ENCODE measurements at places on chromosomes 13 and 19.

DNA sequence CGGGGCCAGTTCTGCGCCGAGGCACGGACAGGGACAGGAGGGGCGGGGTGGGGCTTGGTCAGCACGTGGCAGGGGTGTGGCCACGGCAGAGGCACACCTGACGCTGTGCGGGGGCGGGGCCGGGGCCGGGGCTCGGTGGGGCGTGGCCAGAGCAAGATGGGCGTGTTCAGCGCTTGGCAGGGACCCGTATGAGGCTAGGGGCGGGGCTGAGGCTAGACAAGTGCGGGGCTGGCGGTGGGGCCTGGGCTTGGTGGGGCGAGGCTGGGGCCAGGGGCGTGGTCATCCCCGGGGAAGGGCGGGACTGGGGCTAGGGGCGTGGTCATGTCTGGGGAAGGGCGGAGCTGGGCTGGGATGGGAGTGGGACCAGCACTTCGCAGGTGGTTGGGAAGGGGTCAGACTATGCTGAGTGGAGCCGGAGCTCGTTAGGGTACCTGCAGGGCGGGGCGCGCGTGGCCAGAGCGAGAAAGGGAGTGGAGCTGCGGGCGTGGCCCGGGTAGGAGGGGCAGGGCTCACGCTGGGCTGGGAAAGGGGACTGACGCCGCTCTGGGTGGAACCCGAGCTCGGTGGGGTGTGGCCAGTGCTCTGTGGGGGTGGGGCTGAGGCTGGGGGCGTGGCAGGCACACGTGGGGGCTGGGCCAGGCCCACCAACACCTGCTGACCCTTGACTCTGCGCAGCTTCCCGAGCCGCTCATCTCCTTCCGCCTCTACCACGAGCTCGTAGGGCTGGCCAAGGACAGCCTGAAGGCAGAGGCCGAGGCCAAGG is 12.8 kb downstream of the POLR2E start:
- DNase-seq = no peak

DNA sequence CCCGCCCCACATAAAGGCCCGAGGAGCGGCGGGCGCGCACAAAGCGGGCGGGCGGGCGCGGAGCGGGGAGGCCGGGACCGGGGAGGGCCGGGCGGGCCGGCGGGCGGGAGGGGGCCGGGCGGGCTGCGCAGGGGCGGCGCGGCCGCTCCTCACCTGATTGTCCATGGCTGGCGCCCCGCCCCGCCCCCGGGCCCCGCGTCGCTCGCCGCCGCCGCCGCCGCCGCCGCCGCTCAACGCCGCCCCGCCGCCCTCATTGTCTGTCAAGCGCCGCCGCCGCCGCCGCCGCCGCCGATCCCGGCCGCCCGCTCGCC is 200 bp downstream of the MLLT1 start:
- no peak for DNase-seq

DNA sequence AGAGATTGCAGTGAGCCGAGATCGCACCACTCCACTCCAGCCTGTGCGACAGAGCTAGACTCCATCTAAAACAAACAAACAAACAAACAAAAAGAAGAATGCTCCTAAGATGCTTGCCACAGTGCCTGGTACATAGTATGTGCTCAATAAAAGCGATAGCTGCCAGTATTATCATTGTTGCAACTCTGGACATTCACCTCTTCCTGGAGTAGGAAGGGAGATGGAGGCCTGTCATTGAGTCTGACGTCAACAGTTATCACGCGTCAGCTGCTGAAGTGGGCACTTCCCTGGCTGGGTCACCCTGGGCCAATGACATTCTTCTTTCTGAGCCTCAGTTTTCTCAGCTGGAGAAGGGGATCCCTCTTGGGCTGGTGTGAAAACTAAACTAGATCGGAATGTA is 4.2 kb upstream of the PLAUR start:
- no peak for DNase-seq

GRCh38 chr13:103291798-103292572 is 225.8 kb upstream of the SLC10A2 start:
- DNase-seq = no peak

- peak; percentile 50 for DNase-seq
Observed at GRCh38 chr19:54418030-54418929, 3.0 kb downstream of the TTYH1 start.

- DNase-seq = no peak
Observed at GRCh38 chr19:38695317-38695683, 47.9 kb downstream of the ACTN4 start.

GRCh38 chr19:31616031-31616430 is 266.8 kb upstream of the TSHZ3 start:
- DNase-seq = no peak

GRCh38 chr19:48670699-48671445 is 1.9 kb downstream of the NTN5 start:
- DNase-seq = no peak

DNA sequence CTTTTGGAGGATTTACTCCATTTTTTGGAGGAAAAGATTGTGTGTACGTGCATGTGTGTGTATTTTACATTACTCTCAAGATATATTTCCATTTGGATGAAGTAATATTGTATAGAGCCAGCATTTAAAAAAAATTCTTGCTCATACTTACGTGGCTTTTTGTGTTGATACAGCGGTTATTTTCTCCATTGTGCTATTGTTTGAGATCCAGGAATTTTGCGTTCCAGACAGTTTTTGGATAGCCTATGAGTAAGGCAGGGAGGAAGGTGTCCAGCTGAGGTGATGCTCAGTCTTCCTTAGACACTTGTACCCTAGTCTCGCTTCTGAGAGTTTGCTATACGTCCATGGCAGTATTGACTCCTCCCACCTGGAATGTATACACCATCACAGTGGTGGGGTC is 92.2 kb upstream of the ARHGEF7 start:
- DNase-seq = no peak

DNA sequence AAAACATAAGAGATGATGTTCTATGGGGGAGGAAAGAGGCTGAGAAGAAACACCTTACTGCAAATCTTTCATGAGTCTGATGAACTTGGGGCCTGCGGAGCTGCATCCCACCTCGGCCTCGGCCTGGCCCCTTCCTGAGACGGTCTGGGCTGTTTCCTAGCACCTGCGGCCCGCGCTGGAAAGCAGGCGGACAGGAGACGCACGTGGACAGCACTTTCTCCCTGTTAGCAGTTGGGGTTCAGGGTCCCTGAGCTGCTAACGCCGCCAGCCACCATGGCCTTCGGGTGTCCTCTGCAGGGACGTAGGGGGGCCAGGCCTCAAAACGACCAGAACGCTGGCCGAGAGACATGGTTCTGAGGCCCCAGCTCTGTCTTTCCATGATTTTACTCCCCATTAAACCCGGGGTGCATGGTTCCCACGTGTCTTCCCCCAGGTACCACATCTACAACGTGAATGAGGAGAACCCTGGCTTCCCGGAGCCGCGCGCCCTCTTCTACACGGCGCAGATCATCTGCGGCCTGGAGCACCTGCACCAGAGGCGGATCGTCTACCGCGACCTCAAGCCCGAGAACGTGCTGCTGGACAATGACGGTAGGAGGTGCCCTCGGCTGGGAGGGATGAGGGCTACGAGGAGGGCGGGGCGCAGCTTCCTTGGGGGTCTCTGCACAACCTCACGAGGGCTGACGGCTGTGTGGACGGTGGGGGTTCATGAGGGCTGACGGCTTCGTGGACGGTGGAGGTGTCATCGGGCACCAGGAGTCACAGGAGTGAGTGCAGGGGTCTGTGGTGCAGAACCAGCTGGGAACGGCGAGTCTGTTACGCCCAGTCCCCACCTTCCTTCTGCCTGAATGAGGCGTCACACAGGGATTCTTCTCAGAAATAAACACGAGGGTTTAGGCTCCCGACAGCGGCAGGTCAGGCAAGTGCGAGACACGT is 4.3 kb downstream of the GRK1 start:
- DNase-seq = no peak

- DNase-seq = no peak
Observed at GRCh38 chr19:41694196-41694595, 6.1 kb upstream of the CEACAM7 start.

GRCh38 chr19:30408734-30409301 is 36.6 kb downstream of the ZNF536 start:
- no peak for DNase-seq

DNA sequence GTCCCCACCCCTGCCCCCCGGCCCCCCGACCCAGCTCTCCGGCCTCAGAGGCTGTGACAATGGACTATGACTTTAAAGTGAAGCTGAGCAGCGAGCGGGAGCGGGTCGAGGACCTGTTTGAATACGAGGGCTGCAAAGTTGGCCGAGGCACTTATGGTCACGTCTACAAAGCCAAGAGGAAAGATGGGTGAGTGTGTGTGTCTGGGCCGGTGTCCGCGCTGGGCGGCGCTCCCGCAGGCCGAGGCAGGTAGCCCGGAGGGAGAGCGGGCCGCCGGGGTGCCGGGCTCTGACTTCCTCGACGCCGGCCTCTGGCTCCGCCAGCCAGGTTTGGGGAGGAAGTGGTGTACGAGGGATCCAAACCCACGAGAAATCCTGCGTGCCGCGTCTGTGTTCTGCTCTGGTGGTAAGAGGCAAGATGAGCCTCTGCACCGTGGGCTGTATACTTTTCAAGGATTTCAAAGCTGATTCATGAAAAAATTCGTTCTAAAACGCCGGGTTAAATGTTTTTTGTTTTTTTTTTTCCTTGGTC is 718 bp downstream of the CDK8 start:
- peak; percentile 61 for DNase-seq

DNA sequence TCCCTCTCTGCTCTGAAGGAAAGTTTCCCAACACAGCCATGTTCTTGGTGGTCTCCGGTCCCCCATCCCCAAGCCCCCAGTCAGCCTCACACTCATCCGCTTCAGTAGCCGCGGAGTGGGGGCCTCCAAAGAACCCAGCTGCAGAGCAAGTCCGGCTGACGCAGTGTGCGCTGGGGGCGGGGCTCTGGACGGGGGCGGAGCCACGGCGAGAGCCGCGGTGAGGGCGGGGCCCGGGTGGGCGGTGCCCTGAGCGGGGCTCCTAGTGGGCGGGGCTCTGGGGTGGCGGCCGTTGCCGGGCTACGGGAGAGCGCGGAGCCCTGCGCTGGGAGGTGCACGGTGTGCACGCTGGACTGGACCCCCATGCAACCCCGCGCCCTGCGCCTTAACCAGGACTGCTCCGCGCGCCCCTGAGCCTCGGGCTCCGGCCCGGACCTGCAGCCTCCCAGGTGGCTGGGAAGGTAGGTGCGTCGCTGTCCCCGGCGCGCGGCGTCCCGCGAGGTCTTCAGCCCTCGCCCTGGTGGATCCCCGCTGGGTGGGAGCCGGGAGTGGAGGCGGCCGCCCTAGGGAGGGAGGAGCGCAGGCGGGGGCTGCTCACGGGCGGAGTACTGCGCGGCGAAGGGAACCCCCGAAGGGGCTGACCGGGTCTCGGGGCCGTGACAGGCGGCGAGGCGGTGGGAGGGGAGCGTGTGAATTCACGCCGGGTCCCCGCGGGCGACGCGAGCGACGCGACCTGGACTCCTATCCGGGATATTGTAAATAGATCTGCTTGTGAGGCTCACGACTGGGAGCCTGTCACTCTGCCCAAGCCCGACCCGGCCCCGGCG is 9.1 kb downstream of the TNFRSF19 start:
- DNase-seq = peak; percentile 77

DNA sequence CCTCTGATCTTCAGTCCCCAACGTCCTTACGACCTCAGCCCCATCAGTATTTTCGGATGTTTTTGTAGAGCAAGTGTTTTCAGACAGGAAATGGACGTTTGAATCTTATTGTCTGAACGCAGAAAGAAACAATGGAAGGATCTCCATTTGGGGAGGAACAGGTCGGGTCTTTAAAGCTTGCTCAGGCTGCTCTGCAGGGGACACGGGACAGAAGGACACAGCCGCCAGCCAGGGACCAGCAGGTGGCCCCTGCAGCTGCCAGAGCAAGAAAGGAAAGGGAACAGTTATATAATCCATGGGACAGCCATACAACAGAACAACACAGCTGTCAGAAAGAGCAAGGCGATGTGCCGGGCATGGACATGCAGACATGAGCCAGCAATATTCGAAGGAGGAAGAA is 18.5 kb upstream of the IGLON5 start:
- DNase-seq = no peak

GRCh38 chr19:643736-644135 is 4.1 kb downstream of the FGF22 start:
- no peak for DNase-seq

DNA sequence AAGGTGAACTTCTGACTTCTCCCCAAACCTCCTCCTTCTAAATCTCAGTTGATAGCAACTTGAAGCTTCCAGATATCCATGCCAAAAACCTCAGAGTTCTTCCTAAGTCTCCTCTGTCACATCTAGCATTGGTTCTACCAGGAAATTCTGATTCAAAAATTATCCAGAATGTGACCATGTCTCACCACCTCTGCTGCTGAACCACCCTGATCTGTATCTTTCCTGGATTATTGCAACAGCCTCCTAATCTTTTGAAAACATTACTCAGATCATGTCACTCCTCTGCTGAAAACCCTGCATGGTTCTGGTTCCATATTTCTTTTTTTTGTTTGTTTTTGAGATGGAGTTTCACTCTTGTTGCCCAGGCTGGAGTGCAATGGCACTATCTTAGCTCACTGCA is 78.7 kb upstream of the TNFSF11 start:
- DNase-seq = peak; percentile 37

GRCh38 chr19:902093-902370 is 8.7 kb downstream of the RNU6-9 start:
- DNase-seq = no peak

DNA sequence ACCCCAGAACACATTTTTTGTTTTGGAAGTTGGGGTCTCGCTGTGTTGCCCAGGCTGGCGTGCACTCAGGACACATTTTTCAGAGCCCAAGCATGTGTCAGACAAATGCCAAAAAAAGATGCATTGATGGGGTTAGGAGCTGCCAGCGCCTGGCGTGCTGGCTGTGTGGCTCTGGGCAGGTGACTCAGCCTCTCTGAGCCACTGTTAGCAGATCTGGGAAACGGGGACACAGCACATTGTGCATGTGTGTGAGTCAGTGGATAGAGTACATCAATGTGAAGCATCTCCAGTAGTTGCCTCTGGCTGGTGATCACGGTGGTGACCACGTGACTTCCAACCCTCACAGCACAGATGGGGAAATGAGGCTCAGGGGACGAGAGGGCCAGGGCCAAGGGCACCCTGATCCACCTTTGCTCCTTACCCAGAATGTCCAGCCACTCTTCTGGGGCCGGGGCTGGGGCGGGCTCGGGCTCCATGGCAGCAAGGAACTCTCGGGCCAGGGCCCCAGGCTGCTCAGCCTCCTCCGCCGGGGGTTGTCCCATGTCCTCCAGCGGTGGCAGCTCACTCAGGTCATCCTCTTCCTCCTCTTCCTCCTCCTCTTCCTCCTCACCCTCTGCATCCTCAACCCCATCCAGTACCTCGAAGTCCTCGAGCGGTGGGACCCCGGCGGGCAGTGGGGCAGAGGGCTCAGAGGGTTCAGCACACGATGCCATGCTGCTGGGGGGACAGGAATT is 1.9 kb downstream of the FKBP8 start:
- DNase-seq = no peak

- DNase-seq = peak; percentile 62
Observed at GRCh38 chr13:33869005-33869404, 51.1 kb downstream of the RFC3 start.

- DNase-seq = peak; percentile 80
Observed at GRCh38 chr13:29654843-29655547, 59.5 kb upstream of the SLC7A1 start.

DNA sequence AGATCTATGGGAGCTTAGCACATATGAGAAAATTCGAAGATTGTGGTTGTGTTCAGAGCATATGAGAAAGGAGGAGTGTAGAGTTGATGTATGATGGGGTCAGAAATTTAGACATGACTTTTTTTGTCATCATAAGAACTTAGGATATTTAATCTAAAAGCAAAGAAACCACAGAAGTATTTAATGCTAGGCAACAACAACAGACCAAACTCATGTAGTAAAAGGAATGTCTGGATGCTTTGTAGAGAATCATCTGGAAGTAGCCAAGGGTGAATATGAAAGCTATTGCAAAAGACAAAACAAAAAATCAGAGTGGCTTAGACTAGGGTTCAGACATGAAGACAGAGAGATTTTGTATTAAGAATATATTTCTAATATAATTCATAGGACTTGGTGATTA is 190.3 kb downstream of the SLITRK1 start:
- DNase-seq = peak; percentile 1

All from M059J (cell line).